ENCODE measurements at places on chromosomes 7 and 10.

DNA sequence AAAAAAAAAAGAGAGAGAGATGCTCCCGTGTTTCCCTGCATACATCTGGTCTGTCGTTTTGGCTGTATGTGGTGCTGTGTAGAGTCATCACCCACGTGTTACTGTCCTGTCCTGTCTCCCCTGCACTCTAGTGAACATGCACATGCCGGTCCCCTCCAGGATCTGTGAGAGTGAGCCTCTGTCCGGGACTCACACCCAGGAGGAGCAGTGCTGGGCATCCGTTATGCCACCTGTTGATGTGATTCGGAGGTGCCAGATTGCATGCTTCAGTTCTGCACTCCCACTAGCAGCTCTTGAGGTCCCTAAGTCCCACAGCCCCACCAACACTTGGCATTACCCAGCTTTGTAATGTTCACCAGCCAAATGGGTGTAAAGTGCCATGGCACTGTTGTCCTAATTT lies 16.4 kb downstream of the GHRHR start:
- DNase-seq = no peak

- no peak for DNase-seq
These were observed 52.6 kb upstream of the GDF10 start for GRCh38 chr10:47247148-47248059.

- no peak for DNase-seq
These were observed 1.5 kb upstream of the CCDC3 start for GRCh38 chr10:13003004-13003403.

DNA sequence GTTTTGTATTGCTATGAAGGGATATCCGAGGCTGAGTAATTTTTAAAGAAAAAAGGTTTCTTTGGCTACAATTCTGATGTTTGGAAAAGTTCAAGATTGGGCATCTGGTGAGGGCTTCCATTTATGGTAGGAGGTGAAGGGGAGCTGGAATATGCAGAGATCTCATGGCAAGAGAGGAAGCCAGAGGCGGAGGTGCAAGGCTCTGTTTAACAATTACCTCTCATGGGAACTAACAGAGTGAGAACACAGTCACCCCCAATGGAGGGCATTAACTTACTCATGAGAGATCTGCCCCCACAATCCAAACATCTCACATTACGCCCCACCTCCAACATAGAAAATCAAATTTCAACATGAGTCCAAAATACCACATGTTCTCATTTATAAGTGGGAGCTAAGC lies 62.0 kb downstream of the AKR1D1 start:
- DNase-seq = no peak

DNA sequence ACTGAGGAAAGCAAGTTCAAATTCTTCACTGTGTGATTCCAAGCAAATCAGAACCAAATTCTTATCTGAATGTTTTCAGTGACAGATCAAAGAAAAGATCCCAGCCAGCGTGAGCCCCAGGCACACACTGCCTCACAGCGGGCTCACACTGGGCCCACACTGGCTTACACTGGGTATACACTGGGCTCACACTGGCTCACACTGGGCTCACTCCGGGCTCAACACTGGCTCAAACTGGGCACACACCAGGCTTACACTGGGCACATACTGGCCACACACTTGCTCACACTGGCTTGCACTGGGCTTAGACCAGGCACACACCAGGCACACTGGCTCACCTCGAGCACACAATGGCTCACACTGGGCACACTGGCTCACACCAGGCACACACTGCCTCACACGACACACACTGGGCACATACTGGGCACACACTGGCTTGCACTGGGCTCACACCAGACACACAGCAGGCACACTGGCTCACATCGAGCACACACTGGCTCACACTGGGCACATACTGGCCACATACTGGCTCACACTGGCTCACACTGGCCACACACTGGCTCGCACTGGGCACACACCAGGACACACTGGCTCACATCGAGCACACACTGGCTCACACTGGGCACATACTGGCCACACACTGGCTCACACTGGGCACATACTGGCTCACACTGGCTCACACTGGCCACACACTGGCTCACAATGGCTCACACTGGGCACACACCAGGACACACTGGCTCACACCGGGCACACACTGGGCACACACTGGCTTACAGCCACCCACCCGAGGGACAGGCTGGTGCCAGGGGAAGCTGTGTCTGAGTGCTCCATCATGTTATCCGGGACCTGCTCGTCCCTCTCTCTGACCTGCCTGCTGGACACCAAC lies 156.3 kb downstream of the PTPRN2 start:
- DNase-seq = no peak

GRCh38 chr7:150340024-150340749 lies 1.2 kb downstream of the RARRES2 start:
- peak; percentile 6 for DNase-seq

DNA sequence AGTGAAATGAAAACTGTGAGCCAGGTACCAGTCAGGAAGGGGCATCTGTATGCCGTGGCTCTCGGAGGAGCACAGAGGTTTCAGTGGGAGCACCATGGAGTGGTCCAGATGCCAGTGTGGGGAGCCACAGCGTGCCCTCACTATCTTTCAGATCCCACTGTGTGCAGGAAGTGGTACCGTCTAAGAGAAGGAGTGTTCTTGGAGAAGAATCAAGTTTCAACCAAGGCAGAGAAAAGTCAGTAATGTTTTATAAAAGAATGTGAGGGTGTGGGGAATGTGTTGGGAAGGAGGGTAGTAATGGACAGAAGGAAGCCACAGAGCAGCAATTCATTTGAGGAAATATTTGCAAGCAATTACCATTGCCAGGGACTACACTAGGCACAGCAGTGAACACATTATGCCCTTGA lies 35.6 kb downstream of the PRKAR2B start:
- no peak for DNase-seq

DNA sequence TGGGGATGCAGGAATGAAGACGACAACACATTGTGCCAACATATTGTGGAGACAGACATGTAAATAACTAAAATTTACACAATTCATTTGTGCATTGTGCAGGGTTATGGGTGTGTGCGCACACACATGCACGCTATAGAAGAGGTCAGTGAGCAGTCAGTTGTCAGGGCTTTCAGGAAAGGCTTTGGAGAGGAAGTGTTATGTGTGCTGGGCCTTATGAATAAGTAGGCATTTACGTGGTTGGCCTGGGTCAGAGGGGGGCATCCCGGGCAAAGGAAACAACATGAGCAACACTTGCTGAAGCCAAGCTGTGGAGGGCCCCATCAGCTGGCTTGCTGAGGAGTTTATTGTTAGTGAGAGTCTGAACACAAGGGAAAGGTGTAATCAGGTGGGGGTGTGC lies 4.1 kb downstream of the PRXL2A start:
- DNase-seq = no peak

DNA sequence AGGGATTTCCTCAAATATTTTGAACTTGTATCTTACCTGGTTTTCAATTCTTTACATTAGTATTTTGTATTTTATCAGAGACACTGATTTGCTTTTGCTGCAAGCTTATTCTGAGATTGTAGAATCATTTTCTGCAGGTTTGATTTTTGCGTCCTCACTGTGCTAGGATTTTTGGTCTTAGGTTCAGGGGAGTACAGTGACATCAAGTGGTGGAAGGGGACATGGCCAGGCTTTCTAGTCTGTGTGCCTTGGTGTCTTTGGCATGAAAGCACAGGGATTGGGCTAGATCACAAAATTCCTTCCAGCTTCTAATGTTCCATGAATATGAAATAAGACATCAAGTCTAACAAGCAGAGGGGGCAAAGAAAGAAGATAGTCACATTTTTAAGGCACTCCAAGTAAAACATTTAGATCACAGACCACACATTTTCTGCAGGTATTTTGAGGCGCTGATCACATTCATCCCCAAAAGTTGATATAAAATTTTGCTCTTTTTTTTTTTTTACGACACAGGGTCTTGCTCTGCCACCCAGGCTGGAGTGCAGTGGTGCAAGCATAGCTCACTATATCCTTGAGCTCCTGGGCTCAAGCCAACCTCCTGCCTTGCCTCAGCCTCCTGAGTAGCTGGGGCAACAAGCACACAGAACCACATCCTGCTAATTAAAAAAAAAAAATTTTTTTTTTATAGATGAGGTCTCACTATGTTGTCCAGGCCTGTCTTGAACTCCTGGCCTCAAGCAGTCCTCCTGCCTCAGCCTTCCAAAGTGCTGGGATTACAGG lies 124.4 kb downstream of the PON1 start:
- DNase-seq = peak; percentile 91

DNA sequence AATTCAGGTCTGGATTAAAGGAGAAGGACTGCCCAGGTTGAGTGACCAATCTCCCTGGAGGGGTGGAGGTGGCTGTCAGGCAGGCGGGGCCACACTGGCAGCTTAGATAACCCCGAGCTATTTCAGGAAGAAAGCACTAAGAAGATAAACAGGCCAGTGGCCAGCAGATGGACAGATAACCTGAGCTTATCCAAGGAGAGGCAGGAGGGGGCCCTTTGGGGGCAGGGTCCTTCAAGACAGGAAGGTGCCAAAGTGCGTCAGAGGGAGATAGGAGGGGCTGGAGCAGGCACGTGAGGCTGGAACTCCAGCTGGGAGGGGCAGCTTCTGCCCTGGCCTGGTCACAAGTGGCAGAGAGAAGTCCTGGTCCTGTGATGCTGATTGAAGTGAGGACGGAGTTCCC lies 29.8 kb upstream of the PODXL start:
- DNase-seq = no peak

DNA sequence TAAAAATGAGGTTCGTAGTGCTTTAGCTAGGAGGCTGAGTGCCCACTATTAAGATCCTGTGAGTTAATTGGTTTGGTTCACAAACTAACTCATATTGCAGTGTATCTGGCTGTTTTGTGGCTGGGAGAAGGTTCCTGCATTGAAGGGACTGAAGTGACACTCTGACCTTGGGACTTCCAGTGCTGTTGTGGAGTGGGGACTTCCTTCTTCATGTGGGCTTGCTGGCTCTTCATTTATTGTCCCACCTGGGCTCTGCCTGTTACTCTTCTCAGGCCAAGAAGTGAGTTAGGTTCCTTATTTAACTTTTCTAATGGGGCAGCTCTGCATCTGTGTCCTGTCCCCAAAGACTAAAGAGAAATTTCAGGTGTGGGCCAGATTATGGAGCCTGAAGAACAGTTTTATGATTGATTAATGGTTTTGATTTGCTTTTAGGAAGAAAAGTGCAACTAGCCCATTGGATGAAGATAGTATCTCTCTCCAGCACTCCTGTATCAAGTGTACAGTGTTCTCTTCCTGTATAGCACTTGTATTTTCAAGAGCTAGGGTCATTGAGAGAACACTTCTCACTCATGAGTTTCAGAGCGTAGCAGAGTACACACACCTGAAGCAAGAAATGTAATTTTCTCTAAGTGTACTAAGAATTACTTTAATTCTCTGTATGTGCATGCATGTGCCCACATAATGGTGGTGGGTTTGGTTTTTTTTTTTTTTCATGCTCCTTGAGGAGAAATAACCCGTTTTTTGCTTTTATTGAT lies 54.8 kb downstream of the AUTS2 start:
- DNase-seq = no peak
